ENCODE measurements at places on chromosomes 1 and 21.

GRCh38 chr1:6424619-6425593 lies at the start of gene ESPN:
Gene ESPN, plus strand, starts transcription at chr1:6424776. Its CDS starts 180 bp downstream, at chr1:6424956.
- no peak for DNase-seq

- DNase-seq = no peak
Measured at GRCh38 chr1:201656311-201657032, 117.5 kb downstream of the NAV1 start.

DNA sequence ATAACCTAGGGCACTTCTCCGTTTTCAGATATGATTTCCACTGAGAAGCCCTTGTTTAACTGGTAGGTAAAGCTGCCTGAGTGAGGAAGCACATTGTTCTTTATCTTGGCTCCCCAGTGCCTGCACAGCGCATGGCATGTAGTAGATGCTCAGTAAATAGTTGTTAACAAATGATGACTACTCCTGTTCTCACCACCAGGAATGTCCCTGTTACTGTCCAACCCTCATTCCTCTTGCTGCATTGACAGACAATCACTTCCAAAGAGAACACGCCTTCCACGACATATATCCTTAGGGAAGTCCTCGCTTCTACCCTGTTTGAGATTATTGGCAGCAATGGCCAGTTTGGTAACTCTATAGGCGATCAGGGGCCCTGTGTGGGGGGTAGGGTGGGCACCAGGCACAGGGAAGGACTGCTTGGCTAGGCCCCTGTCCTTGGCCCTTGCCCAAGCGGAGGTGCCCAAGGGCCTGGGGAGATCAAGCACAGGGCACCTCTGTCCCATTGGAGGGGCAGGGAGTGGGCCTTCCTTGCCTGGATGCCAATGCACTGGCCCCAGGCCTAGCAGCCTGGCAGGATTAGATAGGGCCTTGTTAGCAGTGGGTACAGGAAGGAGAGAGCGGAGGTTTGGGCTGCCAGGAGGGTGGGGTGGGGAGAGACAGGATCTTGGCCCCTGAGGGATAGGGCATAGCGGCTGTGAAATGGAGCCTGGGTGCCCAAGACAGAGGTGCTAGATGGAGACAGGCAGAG lies 10.2 kb downstream of the NES start:
- no peak for DNase-seq

- DNase-seq = no peak
Measured at GRCh38 chr1:63835128-63835527, 61.3 kb downstream of the ROR1 start.

DNA sequence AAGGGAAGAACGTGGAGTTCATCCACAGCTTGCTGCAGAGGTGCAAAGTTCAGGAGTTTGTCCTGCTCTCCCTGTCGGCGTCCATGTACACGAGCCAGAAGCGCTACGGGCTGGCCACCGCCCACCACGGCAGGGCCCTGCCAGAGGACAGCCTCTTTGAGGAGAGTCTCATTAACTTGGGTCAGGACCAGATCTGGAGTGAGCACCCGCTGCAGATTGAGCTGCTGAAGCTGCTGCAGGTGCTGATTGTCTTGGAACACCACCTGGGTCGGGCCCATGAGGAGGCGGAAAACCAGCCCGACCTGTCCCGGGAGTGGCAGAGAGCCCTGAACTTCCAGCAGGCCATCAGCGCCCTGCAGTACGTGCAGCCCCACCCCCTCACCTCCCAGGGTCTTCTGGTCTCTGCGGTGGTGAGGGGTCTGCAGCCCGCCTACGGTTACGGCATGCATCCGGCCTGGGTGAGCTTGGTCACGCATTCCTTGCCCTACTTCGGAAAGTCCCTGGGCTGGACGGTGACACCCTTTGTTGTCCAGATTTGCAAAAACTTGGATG lies 73.8 kb upstream of the MORC3 start:
- no peak for DNase-seq

GRCh38 chr1:92031281-92032110 lies 1.7 kb downstream of the EPHX4 start:
- DNase-seq = no peak

Measured in activated T-cell treated with anti-CD3 and anti-CD28 coated beads for 4 hours (primary cell).